AG20443 (cell line): ENCODE measurements at places on chromosomes 5 and 9.

DNA sequence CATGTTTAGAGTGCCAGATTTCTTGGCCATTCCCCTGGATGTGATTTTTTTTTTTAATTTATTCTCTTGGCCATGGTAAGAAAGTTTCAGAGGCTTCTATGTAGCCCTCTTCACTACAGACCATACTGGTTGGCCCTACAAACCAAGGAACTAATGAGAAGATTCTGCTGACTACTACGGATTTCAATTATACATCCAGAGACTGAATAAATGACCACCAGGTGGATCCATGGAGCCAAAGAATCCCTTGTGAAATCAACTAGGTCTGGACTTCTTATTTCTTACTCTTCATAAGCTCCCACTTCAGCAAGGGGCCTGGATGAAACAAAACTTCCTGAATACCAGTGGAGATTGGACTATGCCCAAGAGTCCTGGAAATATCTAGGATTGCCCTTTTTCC lies 27.6 kb downstream of the ZNF622 start:
- peak; percentile 21 for DNase-seq

DNA sequence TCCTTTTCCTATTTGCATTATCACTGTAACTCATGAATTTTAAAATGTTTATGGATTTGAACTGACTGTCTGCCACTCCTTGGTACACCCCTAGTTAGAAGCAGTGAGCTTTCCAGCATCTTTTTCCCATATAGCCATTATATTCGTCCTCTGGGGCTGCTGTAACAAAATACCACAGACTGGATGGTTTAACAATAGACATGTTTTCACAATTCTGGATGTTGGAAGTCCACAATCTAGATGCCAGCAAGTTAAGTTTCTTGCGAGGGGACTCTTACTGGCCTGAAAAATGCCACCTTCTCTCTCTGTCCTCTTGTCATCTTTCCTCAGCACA lies 530.0 kb downstream of the SEMA5A start:
- DNase-seq, result no peak

- DNase-seq, result peak; percentile 72
These were observed 118.3 kb downstream of the PIK3R1 start for GRCh38 chr5:68333649-68334552.

DNA sequence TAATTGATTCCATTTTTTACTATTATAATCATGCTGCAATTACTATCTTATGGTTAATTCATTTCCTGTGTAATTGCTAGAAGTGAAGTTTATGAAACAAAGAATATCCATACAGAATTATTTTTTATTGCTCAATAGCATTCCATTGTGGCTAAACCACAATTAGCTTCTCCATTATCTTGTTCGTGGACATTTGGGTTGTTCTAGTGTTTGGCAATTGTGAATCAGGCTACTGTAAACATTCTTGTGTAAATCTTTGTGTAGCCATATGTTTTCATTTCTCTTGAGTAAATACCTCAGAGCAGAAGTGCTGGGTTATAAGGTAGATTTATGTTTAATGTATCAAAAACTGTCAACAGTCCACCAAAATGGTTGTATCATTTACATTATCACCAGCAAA lies 341.1 kb downstream of the MAT2B start:
- no peak for DNase-seq

DNA sequence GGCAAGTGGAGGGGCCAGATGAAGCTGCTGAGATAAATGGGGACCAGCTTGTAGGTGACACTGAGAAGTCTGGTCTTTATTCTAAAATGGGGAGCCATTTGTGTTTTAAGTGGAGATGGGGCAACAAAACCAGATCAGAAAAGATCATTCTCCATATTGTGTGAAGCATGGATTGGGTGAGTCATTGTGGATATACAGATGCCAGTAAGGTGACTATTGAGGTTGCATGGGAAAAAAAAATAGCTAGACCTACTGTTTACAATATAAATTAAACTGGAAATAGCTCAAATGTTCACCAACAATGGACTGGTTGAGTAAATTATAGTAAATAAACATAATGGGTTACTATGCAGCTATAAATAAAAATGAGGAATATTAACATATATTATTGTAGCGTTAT lies 5.4 kb upstream of the MAP1B start:
- DNase-seq, result no peak

- no peak for DNase-seq
These were observed 93.3 kb downstream of the RAPGEF6 start for GRCh38 chr5:131541762-131542161.
